ENCODE measurements at places on chromosomes 7 and 10.

DNA sequence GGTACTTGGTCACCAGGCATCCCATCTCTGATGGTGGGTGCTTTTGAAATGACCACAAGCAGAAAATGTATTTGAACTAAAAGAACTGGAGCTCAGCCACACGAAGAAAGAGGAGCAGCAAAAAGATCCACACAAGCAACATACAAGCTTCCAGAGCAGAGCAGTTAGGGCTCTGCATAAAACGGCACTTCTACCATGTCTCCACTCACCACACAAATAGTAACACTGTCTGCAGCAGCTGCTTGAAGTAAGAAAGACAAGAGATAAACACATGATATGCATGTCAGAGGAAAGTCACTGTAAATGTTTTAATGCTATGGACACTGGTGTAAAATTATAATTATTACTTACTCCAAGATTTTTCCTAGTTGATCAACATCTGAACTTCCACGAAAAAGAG lies 32.5 kb upstream of the FAM133B start:
- DNase-seq, result no peak

DNA sequence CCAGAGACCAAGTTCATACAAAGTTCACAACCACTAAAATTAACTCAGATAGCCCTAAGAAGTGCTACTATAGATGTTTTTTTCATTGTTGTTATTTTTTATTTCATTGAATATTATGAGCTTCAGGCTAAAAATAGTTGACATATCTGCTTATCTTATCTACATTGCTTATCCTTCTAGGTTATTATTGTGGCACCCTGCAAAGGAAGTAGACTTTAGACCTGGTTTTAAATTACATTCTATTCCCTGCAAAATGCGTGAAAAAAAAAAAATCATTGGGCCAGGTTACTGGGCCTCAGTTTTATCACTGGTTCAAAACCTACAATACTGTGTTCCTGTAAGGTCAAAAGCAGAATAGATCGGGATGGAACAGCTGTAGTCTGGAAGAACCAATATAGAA lies 811.0 kb downstream of the GRM8 start:
- DNase-seq, result no peak

- DNase-seq, result no peak
Observed at GRCh38 chr10:104779701-104780100, 138.6 kb downstream of the SORCS3 start.

DNA sequence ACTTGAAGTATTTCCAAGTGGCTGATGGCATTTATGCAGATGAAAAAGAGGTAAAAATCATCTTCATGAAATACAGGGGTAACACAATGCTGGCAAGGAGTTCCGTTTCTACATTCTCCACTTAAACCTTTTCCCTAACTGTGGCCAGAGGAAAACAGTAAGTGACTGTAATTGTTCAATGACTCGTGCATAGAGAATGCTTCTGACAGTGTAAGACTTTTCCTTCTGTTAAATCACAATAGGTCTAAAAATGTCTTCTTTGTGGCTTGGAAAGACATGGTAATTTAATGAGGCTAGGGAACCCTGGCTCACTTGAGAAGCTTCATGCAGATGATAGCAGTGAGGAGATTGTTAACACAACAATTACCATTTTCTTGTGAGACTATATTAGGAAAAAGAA lies 50.3 kb upstream of the RSU1 start:
- no peak for DNase-seq

GRCh38 chr7:79420464-79420863 lies 33.0 kb downstream of the MAGI2 start:
- DNase-seq, result no peak

DNA sequence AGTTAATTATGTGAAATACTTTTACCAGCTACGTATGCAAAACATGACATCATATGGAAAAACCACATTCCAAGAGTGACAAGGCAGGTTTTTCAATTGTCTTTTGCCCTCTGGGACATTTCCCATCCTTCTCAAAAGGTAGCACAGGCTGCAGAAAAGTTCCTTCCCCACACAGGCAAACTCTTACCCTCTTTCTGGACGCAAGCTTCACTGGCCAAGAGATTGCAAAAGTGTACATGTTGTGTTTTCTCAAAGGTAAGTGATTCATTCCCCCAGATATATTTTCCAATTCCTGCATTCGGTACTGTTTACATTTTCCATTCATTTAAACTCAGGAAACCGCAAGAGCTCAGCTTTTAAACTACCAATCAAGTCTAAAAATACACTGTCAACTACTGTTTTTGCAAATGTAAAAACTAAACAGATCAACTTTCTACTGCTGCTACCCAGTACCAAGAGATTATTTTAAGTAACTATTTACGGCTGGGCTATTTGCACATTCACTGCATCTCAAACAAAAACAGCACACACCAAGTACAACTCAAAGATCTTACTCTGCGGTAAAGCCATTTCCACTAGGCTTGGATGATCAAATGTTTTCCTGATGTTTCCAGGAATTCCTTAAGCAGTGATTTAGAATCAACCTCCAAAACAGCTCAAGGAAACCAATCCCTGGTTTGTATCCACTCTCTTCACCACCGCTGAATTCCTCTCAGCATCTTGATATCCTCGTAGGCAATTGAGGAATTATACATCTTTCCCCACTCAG lies 233.6 kb upstream of the CCDC6 start:
- DNase-seq, result peak; percentile 11

DNA sequence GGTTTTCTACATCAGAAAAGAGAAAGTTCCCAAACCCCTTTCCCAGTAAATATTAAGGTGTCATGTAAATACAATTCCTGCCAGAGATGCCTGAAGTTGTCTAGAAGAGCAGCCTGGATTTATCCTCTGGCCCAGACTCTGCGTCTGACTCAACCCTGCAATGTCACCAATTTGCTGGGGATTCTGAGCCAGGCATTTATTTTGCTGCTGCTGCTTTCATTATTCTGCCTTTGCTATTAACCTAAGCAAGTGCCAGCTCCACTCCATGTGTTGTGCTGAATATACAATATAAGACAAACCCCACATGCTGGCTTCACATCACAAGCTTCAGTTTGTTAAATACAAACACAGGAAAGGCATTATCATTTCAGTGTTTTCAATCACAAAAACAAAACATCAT lies 59.1 kb downstream of the ELAPOR2 start:
- no peak for DNase-seq

- DNase-seq, result no peak
Observed at GRCh38 chr7:159049266-159050025, 95.2 kb downstream of the VIPR2 start.

GRCh38 chr7:84538268-84538667 lies 343.7 kb upstream of the SEMA3A start:
- no peak for DNase-seq

GRCh38 chr7:108291791-108292440 lies 161.8 kb upstream of the LAMB4 start:
- DNase-seq, result no peak

GRCh38 chr7:127819975-127820731 lies 168.2 kb downstream of the SND1 start:
- peak; percentile 21 for DNase-seq

DNA sequence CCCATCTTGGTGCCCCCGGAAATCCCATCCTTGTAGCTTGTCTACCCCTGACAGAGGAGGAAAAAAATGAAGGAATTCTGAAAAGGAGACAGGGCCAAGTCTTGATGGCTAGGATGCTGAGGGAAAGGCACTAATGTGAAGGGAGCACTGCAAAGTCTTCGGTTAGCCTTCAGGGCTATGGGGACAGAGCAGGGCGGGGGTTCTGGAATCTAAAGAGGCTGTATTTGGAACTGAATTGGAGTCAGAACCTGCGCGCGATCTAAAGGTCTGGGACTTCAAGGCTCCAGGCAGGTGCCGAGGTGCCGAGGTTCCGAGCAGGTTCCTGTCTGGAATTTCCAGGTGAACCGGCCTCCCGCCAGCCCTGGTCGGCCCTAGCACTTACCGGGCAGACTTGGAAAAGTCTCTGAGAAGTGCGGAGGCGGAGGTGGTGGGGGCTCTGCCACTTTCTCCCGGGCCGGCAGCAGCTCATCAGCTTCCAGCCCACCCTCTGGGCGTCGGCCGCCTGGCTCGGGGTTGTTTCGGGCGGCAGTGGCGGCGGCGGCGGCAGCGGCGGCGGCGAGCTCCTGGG lies 781 bp downstream of the GBX1 start:
- DNase-seq, result no peak

DNA sequence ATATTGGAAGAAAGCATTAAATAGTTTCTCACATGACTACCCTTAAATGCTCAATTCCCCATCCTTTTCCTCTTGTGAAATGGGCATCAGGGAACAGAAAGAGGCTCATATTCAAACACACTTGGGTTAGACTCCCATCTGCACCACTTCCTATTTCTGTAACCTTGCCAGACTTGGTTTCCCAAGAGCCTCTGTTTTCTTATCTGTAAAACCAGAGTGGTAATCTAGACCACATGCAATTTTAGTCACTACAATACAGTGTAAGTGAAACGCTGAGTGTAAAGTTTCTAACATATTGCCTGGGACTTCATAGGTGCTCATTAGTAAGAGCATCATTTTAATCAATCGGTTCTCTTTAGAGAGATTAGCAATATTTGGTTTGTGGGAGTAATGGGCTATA lies 136.3 kb downstream of the SORCS1 start:
- DNase-seq, result peak; percentile 61

DNA sequence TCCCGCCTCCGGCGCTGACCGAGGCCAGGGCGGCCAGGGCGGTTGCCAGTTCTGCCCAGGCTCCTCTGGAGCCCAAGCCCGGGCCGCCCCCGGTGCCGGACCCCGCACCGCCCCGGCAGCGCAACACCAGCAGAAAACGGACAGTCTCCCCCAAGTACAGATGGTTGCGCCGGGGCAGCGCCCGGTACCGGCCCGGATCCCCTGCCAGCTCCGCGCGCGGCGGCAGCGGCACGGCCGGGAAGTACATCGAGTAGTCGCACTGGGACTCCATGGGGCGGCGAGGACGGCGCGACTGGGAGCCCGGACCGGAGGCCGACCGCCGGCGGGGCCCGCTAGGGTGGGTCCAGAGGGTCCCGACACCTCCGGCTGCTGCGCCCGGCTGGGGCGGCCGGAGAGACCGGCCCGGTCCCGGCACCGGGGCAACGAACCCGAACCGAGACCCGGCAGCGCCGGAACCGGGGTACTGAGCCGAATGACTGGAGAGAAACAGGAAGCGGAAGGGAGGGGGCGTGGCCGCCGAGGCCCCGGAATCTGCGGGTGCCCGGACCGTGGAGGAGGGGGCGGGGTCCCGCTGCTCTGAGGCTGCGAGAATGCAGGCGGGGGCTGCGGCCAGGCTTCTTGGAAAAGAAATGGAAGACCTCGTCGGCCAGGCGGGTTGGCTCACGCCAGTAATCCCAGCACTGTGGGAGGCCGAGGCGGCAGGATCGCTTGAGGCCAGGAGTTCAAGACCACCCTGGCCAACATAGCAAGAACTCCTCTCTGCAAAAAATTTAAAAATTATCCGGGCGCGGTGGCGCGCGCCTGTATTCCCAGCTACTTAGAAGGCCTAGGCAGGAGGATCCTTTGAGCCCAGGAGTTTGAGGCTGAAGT lies at the start of gene TRAPPC14:
Gene TRAPPC14 (minus strand): TSS at position 495 of the 870 bp plus-strand sequence. CDS start 224 bp downstream, at position 271.
- DNase-seq, result peak; percentile 85

GRCh38 chr7:128962899-128963298 lies 25.2 kb downstream of the IRF5 start:
- no peak for DNase-seq

DNA sequence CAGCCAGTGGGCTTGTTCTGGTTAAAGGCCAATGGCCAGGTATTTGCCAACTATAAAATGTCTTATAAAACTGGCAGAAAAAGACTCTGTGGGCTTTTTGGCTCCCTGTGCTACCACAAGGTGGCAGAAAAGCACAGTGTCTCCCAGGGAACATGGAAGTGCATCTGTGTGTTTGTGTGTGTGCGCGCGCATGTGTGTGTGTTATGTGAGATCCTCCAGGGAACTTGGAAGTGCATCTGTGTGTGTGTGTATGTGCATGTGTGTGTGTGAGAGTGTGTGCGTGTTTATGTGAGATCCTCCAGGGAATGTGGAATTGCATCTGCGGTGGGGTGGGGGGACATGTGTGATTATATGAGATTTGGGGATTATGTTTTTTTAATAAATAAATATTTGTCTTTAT lies 30.2 kb upstream of the ABI1 start:
- peak; percentile 91 for DNase-seq

DNA sequence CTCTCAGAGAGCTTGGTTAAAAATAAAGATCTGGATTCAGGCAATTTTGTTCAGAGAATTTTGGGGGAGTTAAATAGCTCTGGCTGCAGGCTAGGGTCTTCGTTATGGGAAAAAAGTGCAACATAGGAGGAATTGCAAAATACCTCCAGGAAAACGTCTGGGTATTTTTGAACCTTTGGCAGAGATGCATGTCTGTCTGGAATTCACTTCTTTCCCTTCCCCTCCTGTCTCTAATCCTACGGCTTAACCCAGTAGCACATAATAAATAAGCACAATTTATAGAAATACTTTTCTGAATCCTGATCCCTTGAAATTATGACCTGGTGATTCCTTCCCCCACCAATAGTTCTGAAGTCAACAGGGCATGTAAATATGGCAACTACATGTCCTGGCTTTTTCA lies 19.3 kb upstream of the NUP205 start:
- no peak for DNase-seq

DNA sequence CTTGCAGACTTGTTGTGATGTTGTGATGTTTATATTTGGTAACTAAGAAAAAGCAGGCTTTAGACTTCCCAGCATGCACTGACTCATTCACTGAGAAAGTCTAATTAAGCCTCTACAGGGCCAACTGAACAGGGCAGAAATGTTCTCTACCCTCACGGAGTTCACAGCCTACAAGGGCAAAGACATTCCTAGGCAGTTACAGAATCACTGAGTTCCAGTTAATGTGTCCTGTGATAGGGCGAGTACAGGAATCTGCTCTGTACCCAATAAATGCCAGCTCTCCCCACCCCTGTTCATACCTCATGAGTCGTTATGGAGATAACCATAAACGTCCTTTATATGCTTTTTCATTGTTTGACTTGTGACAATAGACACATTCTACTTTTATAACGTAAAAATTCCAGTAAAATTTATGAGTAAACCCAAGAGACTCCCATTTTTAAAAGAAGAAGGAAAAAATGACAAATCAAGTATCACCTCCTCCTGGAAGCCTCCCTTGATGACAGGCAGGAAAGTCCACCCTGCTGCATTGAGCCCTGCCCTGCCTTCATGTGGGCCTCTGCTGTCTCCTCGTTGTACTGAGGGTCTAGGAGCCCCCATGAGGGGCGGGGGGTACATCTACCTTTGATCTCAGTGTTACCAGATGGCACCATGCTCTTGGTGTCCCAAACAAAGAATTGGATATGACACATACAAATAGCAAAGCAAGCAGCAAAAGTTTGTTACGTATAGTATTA lies 14.3 kb downstream of the MUC12 start:
- no peak for DNase-seq
